ENCODE measurements at places on chromosomes 2 and 18.
A peak's percentile ranks its signal among the peaks of the same experiment; 100 is the strongest.

- DNase-seq, result no peak
Observed at GRCh38 chr2:161994761-161995520, 79.1 kb downstream of the DPP4 start.

DNA sequence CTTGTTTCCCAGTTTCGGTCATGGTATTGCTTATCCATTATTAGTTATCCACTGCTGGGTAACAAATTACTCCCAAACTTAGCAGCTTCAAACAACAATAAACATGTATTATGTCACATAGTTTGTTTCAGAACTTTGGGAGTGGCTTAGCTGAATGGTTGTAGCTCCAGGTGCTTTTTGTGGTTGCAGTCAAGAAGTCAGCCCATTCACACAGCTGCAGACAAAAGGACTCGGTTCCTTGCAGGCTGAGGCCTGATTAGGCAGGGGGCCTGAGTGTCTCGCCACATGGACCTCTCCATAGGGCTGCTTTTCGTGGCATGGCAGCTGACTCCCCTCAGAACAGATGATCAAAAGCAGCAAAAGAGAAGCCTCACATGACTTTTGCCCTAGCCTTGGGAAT, 58.2 kb upstream of the ITGA4 start:
- DNase-seq, result no peak

- no peak for DNase-seq
Observed at GRCh38 chr2:175889701-175890302, 112.3 kb downstream of the LNPK start.

DNA sequence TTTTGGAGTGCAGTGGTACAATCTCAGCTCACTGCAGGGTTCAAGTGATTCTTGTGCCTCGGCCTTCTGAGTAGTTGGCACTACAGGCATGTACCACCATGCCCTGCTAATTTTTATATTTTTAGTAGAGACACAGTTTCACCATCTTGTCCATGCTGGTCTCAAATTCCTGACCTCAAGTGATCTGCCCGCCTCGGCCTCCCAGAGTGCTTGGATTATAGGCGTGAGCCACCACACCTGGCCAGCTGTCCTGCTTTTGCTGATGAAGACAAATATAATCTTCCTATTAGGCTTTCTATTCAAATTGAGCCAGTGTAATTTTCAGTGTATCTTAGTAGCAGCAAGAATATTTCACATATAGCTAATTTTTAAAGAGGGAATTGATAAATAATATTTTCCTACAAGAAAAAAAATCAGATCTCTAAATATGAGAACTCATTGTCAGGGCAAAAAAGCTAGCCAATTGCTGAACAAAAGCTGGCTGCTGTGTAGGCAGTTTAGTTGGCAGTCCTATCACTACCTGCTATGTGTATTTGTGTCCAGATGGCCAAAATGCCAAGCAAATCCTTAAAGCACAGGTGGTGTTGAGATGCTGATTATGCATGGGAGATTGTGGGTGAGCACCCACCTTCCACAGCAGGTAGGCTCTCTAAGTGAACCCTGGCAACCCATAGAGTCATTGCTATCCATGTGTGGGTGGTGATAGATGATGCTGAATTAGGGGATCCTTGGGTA, 60.8 kb upstream of the STAM2 start:
- DNase-seq, result no peak

DNA sequence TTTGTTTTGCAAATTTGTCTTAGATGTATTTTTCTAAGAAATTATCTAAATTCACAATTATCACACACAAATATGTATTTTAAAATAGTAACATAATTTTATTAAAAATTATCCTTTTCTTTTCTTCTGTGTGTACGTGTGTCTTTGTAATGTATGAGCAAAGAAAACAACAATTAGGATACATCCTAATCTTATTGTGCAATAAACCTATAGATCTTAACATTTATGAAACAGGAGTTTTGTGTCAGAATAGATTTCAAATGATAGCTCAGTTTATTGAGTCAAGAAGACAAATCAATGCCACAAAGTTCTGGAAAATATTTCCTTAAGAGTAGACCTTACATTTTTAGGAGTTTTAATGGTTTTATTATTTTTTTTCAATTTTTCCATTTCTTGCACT, 212.2 kb downstream of the KCNJ3 start:
- no peak for DNase-seq

DNA sequence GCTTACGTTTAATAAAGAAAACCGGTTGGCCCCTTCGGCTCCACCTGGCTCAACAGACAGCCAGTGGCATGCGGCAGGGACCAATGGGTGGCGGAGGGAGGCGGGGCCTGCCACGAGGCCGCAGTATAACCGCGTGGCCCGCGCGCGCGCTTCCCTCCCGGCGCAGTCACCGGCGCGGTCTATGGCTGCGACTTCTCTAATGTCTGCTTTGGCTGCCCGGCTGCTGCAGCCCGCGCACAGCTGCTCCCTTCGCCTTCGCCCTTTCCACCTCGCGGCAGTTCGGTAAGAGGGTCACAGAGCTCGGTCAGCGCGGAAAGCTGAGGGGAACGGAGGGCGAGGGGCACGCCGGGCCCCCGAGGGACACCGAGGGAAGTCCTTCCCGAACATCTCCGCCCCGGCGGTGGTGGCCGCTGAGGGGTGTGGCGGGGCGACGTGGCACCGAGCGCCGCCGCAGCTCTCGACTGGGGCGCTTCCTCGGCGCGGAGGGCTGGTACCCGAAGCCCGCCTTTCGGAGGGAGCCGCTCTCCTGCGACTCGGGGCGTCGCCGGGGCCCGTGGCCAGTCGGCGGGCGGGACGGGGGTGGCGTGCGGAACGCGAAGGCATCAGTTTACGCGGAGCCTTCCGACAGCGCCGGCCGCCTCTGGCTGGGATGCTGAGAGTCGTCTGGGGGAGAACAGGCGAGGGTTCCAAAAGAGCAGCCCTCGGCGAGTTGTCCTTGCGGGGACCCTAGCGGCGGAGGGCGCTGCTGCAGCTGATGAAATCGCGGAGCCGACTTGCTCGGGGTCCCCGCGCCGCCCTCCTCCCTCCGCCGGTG, at the start of gene MTHFD2:
Gene MTHFD2, plus strand, starts transcription at position 155 of the 814 bp plus-strand sequence. Its CDS starts 27 bp downstream, at position 182.
- DNase-seq, result peak; percentile 92

DNA sequence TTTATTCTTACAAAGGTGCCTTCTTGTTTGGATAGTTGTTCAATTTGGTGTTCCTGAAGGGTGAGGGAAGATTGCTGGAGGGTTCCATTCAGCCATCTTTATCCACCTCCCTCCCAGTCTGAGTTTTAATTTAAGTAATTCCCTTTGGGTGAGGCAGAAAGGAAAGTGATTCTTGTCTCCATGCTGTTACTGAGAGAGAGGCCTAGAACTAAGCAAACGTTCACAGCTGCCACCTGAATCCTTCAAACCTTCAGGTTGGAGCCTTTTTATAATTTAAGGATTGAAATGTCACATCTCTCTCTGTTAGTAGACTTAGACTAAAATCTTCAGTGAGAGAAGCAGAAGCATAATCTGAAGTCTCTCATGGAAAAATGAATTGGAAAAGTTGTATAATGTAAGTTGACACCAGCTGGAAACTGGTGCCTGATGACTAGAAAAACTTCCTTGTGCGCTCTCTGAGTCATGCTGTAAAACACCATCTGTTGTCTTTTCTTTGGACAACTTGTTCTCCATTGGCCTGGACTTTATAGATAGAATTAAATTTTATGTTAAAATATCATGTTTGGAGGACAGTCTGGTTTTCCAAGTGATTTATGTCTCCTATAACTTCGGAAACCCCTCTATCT, 14.6 kb downstream of the STRADB start:
- DNase-seq, result no peak

- no peak for DNase-seq
Observed at GRCh38 chr2:106990297-106990696, 104.3 kb upstream of the ST6GAL2 start.

DNA sequence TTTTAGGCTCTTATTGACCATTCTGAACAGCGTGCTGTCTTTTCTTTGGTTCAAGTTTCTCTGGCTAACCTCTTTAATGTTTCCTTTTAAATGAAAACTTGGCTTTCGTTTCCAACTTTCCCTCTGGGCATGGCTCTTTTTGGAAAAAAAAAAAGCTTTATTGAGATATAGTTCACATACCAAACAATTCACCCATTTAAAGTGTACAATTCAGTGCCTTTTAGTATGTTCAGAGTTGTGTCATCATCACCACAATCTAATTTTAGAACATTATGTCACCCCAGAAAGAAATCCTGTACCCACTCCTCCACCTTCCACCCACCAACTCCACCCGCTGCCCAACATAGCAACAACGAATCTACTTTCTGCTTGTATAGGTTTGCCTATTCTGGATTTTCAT, 322.4 kb downstream of the ADCYAP1 start:
- DNase-seq, result no peak

DNA sequence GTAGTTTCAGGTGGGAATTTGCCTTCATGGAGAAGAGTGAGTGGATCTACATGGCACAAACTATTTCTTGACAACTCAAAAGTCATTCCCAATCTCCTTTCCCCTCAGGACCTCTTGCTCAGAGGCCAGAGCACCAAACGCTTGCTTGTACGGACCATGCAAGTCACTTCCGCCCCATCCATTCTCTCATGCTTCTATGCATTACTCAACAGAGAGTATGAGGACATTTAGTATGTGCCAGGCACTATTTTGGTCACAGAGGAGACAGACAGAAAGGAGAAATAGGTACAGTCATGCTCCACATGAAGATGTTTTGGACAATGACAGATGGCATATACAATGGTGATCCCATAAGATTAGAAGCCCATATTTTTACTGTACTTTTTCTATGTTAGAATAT, 117.5 kb downstream of the ACTR3 start:
- DNase-seq, result no peak

GRCh38 chr2:236915186-236915585, 170.5 kb upstream of the COPS8 start:
- DNase-seq, result no peak

- no peak for DNase-seq
Observed at GRCh38 chr18:62832282-62832681, 116.9 kb downstream of the PHLPP1 start.

DNA sequence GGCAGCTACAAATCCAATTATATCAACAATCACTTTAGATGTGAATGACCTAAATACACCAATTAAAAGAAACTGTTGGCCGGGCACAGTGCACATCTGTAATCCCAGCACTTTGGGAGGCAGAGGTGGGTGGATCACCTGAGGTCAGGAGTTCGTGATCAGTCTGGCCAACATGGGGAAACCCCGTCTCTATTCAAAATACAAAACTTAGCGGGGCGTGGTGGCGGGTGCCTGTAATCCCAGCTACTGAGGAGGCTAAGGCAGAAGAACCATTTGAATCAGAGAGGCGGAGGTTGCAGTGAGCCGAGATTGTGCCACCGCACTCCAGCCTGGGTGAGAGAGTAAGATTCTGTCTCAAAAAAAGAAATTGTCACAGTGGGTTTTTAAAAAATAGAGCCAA, 49.5 kb downstream of the ATL2 start:
- no peak for DNase-seq

GRCh38 chr2:27018142-27018541, 14.6 kb upstream of the TMEM214 start:
- no peak for DNase-seq

DNA sequence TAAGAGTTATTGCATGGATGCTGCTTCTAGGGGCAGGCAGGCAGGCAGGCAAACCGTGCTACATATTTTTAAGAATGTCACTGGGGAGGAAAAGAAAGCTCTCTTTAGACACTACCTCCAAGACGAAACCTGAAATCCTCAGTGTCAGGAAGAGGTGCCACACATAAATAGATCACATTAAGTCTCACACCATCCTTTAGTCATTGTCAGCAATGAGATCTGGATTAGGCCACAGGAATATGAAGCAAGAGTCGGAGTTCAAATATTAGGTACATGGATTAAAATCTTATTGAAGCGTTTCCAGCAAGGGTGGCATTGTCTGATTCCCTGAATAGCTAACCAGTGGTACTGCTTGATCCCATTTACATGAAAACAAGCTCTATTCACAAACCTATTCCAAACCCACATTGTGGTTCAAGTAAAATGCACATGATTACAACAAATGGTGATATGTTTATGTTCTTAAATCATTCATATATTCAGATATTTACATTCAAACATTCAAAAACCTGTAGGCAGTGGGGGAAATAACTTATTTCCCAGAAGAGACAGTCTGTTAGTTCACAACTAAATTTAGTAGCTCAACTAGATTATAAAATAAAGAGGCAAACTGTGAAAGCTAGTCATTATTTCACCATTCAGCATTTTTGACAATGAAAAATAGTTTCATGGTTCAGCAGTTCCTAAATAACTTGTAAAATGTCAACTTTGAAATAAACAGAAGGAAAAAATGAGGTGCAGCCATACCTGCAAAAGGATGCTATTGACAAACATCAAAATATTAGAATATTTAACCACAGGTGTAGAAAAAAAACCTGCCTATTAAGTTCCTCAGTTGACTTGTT, 195.4 kb upstream of the SIX3 start:
- DNase-seq, result no peak

DNA sequence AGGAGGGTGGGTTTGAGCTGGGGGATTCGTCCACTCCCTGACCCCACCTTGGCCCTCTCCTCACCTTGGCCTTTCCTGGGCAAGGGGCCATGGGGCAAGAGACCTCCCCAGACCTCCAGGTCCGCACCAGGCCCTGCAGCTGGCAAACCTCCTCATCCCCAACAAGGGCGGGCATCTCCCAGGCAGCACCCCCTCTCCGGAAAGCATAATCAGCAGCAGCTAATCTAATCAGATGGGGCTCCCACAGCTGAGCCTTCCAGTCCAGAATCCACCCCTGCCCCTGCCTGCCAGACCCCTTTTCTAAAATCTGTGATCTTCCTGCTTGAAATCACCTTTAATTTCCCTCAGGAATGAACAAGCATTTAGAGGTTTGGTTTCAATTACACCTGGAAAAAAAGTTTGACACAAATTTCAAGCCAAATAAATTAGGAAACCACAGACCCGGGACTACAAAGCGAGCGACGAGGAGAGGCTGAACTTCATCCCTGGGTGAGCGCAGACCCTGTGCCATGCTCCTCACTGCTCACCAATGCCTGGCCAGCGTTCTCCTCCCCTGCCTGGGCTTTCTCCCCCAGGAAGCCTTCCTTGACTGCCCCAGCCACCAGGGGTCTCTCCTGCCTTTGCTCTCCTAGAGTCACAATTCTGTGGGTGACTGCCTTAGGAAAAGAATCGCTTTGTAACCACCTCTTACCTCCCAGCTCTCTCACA, 143.0 kb upstream of the MYCN start:
- no peak for DNase-seq

Data from CD4-positive, alpha-beta T cell treated with Interferon gamma for 1 hour (primary cell).